Activated CD4-positive, alpha-beta T cell treated with anti-CD3 and anti-CD28 coated beads for 4 hours (primary cell): ENCODE measurements at places on chromosomes 3 and 15.

DNA sequence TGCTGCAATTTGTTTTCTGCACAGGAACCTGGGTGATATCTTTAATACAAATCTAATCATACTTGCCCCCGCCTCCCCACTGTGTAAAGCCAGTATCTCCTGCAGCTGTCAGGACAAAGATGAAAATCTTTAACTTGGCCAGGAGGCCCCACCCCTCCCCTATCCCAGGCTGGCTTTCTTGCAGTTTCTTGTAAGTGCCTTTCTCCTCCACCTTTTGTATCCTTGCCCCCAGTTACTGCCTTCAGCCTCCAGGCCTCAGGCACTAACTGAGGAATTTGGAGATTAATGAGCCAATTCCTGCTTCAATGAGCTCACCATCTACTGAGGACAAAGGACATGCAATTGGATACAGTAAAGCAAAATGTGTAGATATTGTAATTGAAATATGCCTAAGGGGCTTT, 6.5 kb downstream of the GCSAM start:
- DNase-seq, result no peak

DNA sequence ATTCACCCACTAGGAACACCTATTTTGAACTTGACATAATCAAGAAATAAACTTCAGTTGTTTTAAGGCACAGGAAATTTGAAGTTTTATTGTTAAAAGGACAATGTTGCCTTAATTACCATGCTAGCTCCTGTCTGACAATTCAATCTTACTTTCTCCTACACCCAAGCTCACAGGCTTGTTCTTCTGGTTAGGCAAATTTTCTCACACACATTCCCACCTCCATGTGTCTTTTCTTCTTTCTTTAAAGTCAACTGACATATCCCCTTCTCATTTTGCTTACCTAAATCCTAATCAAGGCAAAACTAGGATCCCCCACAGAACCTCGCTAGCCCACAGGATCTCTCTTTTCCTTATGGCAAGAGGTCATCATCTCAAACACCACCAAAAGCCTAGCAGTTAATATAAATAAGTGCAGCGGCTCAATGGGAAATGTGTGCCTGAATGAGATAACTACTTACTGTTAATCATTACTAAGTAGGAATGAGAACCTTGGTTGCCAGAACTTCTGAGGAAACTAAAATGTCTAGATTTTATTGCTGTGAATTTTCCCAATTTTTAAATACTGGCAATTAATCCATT, 189.3 kb downstream of the PLCH1 start:
- no peak for DNase-seq

- DNase-seq, result no peak
Measured at GRCh38 chr3:135970506-135971116, 5.1 kb downstream of the PPP2R3A start.

DNA sequence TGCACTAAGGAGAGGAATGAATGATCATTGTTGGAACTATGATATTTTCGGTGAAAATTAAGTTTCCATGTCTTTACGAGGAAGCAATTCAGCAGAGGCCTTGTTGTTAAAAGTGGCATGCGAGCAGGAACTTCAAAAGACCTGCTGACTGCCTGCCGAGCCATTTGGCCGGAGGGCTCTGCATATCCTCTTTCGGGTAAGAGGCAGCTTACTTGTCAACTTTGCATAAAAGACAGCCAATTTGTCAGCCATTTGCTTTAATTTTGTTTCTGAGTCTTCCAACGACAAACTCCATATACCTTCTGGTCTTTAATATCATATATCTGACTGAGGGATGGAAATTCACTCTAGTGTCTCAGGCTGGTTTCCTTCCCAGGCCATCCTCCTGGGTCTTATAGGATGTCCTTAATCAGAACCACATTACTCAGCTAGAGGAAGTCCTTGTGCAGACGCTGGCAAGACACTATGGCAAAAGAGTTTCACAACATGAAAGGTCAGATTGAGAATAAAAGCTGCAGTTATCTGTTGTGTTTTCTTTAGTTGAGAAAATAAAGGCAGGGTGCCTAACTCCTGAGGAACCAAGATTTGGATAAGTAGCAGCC, 128.7 kb upstream of the WNT5A start:
- no peak for DNase-seq

DNA sequence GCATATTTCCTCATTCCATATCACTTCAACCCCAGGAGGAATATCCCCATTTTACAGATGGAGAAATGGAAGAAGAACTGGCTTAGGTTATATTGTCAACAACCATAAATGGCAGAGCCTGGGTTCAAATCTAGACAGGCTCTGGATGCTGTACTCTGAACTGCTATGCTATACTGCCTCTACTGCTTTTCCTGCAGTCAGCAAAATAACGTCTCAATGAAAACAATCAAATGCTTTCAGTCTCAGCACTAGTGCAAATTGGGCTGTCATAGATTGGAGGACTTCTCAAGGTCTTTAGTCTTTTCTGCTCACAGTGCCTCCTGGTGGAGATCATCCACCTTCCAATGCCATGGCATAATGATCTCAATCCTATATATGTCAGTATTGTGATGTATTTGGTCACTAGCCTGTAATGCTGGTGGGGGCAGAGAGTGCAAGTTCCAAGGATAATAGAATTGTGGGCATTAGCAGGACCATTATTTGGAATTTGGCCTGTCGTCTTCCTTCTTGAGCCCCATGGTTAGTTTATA, 285.0 kb downstream of the CLSTN2 start:
- no peak for DNase-seq

DNA sequence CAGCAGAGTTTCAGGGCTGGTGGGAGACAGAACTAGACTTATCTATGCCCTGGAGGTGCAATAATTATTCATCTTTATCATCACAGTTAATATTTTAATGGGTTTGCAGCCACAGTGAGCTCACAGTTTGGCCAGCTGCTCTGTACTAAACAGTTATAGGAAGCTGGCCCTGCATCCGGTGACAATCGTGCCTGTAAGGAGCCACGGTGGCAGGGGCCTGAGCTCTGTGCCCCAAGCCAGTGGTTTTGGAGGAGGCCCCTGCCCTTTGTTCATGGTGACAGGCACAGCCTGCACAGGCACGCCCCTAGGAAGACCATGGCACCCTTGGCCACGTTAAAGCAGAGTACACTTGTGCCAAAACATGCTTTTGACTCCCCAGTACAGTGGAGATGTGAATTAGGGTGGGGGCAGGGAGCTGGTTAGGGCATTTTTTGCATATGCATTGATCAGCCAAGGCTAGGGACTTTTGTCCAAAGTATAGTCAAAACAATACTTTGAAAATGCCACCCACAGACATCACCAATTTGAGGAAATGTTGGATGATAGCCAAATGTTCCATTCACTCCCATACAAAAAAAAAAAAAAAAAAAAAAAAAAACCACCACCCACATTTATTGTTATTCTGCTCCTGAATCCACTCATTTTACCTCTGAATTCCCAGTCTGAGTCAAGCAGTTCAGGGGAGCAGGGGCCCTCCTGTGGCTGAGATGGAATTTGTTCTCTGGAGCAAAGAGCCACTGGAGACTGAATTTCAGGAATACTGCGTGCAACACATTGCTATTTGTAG, 3.4 kb upstream of the RFTN1 start:
- DNase-seq, result no peak
